EL (cell line): ENCODE measurements at places on chromosomes 16 and 17.

- DNase-seq: peak; percentile 60
These were observed 1.5 kb upstream of the ADAP2 start for GRCh38 chr17:30920282-30920681.

GRCh38 chr17:56309897-56310296, 156.6 kb downstream of the ANKFN1 start:
- no peak for DNase-seq

DNA sequence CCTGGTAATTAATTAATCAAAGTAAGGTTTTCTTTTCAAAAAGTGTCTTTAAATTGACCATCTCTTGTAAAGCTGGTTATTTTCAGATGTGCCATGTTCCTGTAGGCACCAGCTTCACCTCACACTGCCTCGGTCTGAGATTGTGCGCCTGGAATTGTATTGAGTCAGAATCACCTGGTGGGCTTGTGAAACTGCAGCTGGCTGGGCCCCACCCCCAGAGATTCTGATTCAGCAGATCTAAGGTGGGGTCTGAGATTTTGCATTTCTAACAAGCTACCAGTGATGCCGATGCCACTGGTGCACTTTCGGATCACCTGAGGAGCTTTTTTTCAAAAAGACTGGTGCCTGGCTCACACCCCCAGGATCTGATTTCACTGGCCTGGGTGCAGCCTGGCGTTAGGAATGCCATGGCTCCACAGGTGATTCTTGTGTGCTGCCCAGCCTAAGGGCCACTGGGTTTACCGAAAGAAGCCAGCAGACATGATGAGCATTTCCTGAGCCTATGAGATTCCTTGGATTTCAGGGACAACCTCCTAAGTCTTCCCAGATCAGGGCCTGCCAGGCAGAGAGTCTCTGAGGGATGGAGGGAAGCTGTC, 59.2 kb upstream of the TOB1 start:
- DNase-seq: no peak

- no peak for DNase-seq
These were observed 119.0 kb upstream of the EEF2KMT start for GRCh38 chr16:5216441-5217080.

GRCh38 chr17:5621026-5621425, 36.7 kb upstream of the NLRP1 start:
- DNase-seq: no peak

GRCh38 chr16:25126820-25127232, 15.3 kb downstream of the LCMT1 start:
- DNase-seq: peak; percentile 85

GRCh38 chr17:16915752-16916556, 56.0 kb downstream of the TNFRSF13B start:
- DNase-seq: peak; percentile 66
